ENCODE measurements at places on chromosomes 7 and 10.
A peak's percentile ranks its signal among the peaks of the same experiment; 100 is the strongest.

- DNase-seq, result no peak
These were observed 37.3 kb upstream of the PRSS1 start for GRCh38 chr7:142711746-142712616.

DNA sequence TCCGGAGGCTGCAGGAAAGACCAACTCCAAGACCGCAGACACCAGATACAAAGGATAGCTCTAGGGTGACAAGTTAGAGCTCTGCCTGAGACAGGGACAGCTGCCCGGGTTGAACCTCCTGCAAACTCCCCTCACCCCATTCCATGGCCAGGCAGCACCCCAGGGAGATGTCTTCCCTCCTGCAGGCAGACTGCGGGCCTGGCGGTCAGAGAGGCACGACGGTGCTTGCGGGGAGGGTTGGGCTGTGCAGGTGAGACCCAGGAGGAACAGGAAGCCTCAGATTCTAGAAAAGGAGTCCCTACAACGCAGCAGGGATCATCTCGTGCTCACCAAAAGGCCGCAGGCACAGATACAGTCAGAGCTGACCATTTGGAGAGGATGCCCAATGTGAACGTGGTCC is 34.6 kb downstream of the CARD11 start:
- no peak for DNase-seq

DNA sequence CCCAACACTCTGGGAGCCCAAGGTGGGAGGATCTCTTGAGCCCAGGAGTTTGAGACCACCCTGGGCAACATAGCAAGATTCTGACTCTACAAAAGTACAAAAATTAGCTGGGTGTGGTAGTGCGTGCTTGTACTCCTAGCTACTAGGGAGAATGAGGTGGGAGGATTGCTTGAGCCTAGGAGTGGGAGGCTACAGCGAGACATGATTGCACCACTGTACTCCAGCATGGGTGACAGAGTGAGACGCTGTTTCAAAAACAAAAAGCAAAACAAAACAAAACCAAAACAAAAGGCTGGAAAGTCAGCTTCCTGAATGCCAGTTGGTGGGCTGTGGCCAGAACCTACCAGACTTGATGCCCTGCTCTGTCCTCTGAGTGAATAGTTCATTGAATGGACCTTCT is 242.8 kb downstream of the PHTF2 start:
- DNase-seq, result no peak

DNA sequence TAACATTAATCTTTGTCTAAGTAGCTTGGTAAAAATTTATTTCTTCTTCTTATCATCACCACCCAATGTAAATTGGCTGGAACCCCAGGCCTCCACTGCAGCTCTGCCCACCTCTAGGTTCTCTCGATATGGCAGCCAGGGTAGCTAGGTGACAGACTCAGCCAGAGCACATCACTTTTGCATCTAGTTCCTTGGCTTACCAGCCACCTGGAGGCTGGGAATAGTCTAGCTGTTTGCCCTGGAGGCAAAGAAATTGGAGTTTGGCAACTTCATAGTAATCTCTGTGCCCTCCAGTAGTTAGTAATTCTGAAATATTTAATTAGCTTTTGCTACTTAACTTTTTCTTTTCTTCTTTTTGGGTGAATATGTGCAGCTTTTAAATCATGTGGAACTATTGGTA is 9.4 kb downstream of the IFRD1 start:
- no peak for DNase-seq

DNA sequence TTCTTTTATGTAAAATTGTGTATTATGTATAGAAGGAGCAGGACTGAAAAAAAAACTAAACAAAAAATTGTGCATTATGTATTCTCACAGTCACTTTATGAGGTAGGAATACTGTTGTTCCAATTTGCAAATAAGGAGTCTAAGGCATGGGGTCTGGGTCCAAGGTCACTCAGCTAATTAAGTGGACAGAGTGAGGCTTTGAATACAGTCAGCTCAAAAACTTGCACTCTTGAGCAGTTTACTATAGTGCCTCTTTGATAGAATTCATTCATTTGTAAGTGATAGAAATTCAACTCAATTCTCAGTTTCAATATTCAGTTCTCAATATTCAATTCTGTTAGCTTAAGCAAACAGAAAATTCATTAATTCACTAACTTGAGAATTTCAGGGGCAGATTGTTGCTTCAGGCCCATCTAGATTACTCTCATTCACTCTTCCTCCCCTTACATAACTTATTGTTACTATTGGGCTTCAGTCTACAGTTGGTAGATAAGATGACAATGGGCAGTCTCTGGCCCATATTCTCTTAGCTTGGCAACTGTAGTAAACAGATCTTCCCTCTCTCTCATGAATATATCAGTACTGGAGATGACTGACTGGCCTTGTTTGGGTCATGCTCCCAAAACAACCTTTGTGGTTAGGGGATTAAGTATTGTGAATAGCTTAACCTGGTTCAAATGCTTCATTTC is 86.6 kb downstream of the BTAF1 start:
- DNase-seq, result peak; percentile 32

GRCh38 chr10:95867866-95868265 is 39.9 kb upstream of the CC2D2B start:
- no peak for DNase-seq

GRCh38 chr7:150942591-150943452 is 35.3 kb downstream of the KCNH2 start:
- no peak for DNase-seq

DNA sequence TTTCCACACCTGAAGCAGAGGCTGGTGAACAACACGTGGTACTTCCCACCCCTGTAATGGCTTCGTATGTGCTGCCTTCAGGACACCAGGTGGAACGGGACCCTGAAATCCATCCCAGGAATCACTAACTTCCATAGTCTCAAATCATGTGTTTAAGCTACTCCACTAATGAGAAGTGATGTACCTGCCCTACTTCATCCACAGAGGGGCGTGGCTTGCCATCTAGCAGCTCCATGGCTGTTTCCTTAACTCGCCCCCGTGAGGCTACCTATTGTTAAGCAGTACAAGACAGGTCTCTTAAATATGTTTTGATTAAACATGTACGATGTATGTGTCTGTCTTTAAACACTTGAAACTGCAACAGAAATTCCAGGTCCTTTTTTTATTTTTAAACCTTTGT is 31.8 kb downstream of the ARL3 start:
- no peak for DNase-seq

- DNase-seq, result peak; percentile 84
These were observed 30.4 kb downstream of the PDLIM1 start for GRCh38 chr10:95260397-95260881.

DNA sequence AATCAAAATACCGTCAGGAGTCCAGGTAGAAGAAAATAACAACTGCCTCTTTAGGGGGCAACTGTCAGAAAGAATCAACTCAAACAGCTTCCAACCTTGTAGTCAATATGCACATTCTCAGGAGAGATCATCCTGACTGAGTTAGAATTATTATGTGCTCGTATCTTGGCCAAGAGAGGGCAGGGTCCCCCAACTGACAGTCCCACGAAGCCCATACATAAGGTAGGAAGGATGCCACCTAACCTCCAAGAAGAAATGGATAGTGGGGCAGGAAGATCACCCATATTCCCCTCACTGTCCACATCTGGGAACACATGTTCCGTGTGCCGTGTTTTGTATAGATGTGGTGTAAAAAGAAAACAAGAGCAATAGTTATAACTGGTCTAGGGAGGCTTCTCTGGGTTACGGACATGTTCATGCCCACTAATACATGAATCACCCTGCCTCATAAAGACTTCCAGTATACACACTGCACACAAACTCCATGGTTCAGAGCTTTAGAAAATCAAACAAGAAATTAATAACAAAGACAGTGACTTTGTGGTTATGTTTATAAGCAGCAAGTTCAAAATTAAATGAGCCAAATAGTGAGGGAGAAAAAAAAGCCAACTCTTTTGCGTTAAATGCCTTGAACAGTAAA is 295.6 kb downstream of the FGFR2 start:
- DNase-seq, result no peak

GRCh38 chr7:133376514-133376913 is 123.6 kb downstream of the EXOC4 start:
- no peak for DNase-seq

GRCh38 chr7:157559596-157560257 is 222.9 kb downstream of the DNAJB6 start:
- DNase-seq, result peak; percentile 41

DNA sequence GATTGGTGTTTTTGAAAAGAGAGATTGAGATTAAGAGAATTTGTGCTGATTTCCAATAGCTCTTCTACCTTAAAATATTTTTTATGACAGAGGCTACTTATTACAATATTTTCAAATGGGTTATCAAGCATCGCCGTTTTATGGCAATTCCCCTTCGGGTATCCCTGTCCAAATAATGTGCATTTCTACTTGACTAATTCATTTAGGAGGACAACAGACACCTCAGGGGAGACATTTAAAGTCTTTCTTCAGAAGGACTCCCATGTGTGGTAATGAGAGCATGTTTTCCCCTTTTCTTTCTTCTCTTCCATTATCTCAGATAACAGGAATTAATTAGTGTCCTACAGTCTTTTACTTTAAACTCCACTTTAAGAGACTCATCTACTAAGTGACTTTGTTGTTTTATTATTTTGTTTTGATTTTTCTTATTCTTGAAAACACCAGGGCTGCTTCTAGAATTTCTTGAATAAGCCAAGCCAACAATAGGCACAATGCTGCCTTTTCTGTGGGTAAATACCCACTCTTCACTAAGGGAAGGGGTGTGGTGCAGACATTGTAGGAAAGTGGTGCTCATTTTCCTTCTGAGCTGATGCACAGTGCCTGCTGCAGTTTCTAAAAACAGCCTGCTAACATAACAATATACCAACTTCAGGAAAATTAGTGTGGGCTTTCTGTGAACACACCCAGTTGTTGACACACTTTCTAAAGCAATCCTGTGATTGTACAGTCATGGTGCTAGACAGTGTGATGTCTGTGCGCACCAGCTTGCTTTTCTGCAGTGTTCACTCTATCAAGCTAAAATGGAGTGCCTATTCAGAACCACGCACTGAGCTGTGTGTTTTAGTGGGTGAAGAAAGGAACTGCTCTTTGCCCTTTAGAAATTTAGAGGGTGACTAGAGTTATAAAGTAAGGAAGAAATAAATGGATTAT is 597.7 kb downstream of the NRG3 start:
- DNase-seq, result no peak

DNA sequence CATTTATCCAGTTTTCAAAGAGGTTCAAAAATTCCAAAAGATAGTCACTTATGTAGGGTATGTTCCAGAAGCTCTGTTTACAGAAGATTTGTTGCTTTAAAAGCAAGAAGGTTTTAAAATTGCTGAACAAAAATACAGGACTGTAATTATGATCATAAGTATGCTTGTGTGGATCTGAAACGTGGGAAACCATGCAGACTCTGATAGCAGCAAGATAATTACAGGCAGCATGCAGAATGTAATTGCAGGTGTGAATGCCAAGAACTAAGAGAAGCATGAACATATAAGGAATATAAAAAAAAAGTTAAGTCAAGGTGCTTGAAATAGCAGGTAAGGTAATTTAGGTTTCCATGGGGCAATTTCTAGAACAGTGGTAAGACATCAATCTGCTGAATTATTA is 405.7 kb downstream of the ARL4A start:
- DNase-seq, result no peak

DNA sequence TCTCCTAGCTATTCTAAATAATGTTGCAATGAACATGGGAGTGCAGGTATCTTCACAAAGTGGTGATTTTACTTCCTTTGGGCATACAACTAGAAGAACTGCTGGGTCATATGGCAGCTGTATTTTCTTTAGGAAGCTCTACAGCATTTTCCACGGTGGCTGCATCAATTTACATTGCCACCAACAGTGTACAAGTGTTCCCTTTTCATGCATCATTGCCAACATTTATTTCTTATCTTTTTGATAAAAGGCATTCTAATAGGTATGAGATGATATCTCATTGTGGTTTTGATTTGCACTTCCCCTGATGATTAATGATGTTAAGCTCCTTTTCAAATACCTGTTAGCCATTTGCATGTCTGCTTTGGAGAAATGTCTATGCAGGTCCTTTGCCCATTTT is 52.6 kb downstream of the NT5C2 start:
- no peak for DNase-seq

DNA sequence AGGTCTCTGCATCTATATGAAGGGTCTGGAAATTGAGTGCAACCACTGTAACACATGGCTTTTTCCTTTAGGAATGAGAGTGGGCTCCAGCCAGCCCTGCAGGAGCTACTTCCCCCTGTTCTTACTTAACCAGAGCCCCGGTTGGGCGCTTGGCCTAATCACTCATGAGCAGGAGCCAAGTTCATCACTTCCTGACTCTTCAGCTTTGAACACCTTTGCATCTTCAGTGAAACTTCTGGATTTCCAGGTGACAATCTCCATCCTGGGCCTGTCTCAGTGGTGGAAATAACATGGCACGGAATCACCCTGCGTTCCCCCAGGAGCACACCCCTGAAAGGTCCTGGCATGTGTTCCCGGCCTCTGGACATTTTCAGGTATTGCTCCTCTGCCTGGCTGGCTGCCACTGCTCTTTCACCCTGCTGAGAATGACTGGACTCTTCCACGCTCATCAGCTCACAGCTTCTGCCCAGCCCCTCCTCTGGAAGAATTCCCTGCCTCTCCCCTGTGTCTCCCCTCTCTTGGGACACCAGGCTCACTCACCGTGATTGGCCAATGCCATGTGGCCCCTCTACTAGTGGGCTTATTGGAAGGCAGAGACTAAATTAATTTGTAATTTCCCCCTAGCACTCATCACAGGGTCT is 229.1 kb upstream of the GRB10 start:
- no peak for DNase-seq

- no peak for DNase-seq
These were observed 487.9 kb upstream of the MKI67 start for GRCh38 chr10:128614016-128614605.

GRCh38 chr7:99011706-99012404 is 132.1 kb downstream of the SMURF1 start:
- DNase-seq, result no peak

- no peak for DNase-seq
These were observed 133.8 kb upstream of the KCNMA1 start for GRCh38 chr10:77771450-77771849.

DNA sequence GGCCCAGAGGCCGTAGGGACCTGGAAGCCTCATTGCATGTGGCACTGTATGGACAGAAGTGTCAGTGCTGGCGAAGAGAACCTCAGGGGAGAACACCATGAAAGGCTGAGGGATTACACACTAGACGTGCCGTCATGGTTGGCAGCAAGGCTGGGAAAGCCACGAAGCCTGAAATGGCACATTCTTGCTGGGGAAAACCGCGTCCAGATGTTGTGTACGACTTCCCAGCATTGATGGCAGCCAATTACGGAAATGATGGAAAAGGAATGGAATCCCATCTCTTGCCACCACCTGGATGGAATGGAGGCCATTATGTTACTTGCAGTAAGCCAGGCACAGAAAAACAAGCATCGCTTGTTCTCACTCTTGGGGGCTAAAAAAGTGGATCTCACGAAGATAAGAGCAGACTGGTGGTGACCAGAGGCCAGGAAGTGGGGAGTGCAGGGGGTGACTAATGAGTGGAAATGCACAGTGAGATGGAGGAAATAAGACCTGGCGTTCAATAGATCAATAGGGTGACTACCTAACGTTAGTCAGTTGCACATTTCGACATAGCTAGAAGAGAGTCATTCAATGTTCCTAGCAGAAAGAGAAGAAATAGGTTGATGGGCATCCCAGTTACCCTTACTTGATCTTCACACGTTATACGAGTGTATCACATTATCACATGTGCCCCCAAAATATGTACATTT is 14.6 kb upstream of the PWWP2B start:
- DNase-seq, result no peak

GRCh38 chr7:30596721-30597120 is 2.0 kb downstream of the GARS1 start:
- DNase-seq, result no peak

All from HepG2 (cell line).